ENCODE measurements at places on chromosomes 16 and 17.

DNA sequence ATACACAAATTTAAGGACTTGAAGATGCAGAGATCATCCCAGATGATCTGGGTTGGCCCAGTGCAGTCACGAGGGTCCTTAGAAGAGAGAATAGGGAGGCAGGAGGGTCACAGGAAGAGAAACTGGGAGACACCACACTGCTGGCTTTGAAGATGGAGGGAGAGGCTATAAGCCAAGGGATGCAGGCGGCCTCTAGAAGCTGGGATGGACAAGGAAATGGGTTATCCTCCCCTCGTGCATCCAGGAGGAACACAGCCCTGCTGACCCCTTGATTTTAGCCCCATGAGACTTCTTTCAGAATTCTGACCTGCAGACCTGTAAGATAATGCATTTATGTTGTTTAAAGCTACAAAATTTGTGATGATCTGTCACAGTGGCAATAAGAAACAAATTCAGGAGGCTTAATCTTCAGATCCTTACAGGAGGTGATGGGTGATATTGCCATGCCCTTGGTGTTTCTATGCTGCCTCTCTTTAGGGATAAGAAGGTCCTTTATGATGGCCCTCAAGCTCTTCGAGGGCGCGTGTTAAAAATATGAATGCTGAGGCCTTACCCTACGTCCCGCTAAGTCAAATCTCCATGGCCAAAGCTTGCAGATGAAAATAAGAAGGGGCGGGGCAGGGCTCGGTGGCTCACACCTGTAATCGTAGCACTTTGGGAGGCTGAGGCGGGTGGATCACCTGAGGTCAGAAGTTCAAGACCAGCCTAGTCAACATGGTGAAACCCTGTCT is 1.5 kb upstream of the PRM2 start:
- no peak for DNase-seq

DNA sequence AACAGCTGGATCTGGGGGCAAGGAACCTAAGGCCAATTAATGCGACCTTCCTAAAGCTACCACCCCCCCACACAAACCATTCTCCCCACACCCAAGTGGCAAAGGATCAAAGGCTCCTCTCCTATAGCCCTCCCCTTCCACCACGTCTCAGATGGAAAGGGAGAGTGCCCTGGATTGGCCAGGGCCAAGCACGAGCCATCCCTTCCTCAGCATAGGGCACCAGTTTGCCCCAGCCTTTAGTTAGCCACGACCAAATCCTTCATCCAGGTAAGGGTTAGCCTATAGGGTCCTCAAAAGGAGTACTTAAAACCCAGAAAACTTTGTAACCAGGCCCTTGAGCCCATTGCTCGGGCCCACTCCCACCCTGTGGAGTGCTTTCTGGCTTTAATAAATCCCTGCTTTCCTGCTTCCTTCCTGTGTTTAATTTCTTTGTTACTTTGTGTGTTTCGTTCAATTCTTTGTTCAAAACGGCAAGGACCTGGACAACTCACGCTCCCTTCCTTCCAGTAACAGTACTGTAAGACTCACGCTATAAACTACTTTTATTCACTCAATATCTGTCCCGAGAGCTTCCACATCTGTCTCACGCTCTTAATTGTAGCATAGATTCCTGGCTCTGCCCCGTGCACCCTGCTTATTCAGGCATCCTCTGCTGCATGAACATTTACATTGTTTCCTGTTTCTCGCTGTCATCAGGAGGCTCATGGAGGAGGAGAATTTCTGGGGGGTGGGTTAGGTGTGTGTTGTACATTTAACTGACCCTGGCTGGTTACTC is 62.3 kb downstream of the TNFRSF13B start:
- DNase-seq, result no peak

GRCh38 chr16:77888871-77889270 is 100.5 kb downstream of the VAT1L start:
- no peak for DNase-seq

GRCh38 chr16:13262270-13263090 is 361.1 kb downstream of the SHISA9 start:
- no peak for DNase-seq

GRCh38 chr16:54582631-54583250 is 296.2 kb upstream of the IRX3 start:
- DNase-seq, result no peak

DNA sequence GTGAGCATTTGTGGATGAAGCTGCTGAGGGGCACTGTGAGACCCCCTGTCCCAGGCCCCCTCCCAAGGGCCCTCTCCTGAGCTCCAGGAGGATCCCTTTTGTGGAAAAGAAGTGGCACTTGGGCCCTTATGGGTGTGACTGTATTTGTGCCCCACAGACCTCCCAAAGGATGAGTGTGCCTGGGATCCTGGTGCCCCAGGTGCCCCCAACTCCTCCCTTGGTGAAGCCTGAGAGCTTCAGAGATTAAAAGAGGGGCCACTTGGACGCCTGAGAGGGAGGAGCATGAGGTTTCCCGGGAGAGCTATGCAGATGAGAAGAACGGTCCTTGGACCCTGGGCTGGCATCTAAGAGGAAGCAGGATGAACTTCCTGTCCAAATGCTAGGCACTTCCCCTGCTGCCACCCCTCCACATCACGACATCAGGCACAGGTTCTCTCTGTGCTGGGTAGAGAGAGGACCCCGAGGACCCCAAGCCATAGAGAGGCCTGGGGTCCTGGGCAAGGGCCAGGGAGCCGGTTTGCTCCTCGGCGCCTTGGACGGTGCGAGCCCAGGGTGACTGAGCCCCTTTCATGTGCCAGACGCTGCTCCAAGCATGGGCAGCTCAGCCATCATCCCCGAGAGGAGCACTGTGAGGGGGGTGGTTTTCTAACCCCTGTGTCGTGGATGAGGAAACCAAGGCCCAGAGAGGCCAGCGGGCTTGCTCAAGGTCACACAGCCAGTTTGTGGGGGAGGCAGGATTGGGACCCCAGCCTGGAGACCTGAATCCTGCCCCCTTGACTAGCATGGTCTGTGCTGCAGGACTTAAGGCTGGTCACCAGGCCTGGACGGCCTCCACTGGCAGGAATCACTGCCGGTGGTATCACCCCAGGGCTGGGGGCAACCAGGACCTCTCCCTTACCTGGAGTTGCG is 5.6 kb upstream of the ADAM11 start:
- no peak for DNase-seq

DNA sequence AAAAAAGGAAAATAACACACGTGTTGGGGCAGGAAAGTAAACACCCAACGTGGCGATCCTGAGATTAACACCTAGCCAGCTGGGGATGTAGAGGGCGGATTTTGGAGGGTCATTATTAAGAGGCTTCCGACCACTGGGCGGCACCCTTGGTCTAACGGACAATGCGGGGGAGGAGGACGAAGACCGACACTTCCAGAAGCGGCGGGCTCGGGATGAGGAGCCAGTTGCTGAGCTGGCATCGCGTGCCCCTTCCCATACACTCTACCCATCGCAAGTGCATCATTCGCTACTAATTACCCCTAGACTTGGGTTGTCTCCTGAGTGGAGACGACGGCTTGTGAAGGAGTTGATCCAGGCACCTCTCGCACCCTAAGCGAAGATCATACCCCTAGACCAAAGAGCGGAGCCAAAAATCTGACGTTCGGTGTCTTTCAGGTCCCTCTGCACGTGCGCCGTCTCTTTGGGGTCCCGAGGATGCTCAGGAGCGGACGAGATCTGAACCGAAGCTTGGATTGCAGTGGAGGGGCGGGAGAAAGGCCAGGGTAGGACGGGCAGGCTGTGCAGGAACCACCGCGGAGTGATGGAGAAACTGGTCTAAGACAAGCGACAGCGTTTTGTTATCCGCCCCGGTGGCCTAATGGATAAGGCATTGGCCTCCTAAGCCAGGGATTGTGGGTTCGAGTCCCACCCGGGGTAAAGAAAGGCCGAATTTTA is 17.6 kb downstream of the ZNF213 start:
- DNase-seq, result peak; percentile 81

DNA sequence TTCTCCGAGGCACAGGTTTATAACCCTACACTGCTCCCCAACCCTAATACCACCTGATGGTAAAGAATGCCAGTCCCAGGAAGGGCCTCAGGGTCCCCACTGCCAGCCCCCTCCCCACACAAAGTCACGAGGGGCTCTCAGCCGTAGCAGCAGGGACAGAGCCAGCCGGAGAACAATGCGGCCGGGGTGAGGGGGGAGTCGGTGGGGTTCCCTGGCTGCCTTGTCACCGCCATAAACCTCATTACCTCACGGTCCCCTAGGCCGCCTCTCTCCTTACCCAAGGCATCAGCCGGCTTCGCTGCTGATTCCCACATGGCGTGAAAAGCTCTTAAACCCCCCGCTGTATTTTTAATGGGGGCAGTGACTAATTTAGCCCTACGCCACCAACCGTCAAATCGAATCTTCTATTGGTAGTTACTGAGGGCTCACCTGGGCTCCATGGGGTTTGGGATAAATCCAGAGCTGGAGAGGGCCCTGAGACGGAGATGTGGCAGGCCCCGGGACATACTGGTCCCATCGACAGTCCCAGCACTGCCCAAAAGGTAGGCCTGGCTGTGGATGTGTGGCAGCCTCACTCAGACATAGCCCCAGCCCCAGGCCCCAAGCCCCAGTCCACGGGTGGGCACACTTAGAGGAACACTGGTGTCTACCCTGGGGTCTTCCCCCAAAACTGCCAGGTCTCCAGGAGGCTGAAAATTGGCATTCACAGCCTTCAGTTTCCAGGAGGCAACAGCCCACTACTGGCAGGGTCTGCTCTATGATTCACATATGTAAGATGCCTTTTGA is 115.3 kb downstream of the C16orf78 start:
- no peak for DNase-seq

DNA sequence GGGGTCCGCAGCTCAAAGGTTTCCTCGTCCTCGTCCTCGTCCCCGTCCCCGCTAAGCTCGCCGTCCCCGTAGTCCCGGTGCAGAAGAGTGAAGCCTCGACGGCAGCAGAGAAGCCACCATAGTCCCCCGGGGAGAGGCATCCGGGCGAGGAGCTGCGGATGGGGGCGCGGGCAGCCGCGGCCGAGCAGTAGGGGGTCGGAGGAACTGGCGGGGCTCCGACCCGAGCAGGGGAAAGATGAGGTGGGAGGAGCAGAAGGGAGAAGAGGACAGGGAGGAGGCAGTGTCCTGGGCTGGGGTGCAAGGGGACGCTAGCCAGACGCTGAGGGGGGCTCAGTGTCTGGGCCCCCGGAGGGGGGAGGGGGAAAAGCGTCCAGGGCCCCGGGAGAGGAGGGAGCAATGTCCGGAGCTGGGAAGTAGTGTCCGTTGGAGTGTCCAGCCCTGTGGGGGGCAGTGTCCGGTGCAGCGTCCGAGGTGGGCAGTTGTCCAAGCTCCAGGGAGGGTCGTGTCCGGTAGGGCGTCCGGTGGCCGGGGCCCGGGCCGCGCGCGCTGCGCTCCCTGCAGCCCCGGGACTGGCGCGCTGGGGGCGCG is at the start of gene PLEKHH3:
TSS of gene PLEKHH3 (minus strand) at position 571 of the 588 bp plus-strand sequence. CDS start at position 140, 431 bp downstream.
- no peak for DNase-seq

DNA sequence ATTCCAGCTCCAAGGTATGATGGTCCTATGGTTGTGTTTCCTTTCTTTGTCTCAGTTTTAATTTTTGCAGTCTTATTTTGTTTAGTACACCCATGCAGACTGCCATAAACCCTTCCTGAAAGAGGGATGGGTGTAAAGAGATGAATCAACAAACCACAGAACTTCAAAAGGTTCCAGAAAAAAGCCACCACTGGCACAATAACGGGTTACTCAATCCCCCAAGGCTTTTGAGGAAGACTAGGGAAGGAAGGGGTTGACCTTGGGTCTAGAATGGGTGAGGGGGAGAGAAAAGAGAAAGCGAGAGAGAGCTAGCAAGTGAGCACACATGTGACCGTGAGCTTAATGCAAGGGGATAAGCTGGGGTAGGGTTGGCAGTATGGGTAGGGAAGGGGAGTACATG is 168.1 kb downstream of the XYLT1 start:
- no peak for DNase-seq

- DNase-seq, result no peak
Observed at GRCh38 chr17:61524319-61524718, 66.7 kb downstream of the NACA2 start.

GRCh38 chr17:42138749-42139492 is 15.9 kb downstream of the RAB5C start:
- no peak for DNase-seq

GRCh38 chr16:89629827-89630610 is 16.6 kb downstream of the DPEP1 start:
- no peak for DNase-seq

DNA sequence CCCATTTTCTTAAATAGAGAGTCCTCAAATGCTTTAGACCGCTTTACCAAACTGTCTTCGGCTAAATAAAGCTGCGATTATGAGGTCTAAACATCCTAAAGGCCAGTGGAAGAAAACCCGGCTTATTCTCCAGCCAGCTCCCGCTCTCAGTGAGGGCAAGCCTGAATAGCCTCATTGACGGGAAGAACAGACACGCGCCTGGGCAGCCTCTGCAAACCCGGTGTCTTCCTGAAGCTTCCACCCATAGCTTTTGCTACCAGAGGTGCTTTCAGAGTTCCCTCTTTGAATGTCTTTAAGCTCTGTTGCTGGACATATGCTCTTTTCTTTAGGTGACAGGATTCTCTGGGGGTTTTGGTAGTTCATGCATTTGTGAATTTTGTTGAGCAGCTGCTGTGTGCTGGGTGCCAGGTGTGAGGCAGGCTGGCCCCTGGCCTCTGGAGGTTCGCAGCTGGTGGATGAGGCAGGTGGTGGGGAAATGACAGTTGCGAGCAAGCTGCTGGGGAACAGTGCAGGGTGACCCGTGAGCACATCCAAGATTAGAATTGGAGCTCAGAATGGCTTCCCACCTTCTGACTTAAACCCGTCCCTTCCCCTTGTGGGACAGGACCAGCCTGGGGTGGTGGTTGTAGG is 44.7 kb downstream of the CRISPLD2 start:
- peak; percentile 35 for DNase-seq

- no peak for DNase-seq
Observed at GRCh38 chr16:79811541-79811940, 211.0 kb upstream of the MAF start.

DNA sequence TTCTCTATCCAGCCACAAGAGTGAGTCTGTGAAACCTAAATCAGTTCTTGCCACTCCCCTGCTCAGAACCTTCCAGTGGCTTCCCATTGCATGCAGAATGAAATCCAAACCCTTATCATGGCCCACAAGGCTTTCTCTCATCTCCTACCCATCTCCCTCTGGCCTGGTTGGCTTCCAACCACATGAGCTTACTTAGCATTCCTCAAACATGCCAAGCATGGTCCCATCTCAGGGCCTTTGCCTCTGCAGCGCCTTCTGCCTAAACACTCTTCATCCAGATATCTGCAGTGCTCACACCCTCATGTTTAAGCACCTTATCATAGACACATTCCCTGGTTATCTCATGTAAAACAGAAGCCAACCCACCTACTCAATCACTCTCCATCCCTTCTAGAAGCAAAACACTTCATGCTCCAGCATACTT is 15.5 kb downstream of the TK2 start:
- DNase-seq, result no peak

DNA sequence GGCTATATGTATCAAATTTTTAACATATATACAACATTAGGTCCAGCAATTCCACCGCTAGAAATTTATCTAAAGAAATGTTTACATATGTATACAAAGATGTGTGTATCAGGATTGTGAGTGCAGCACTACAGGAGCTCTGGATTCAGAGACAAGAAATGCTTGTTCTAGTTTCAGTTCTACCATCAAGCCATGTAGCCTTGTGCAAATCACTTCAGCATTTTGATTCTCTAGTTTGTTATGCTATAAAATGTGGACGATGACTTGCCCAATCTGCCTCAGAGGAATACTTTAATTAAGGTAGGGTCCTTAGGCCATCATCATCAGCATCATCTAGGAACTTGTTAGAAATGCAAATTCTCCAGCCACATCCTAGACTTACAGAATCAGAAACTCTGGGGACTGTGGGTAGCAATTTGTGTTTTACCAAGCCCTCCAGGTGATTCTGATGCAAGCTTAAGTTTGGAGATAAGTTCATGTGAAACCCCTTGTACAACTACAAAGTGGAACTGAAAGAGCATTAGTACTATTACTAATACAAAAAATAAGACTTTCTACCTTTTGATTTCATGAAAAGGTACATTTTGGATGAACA is 131.2 kb upstream of the CORO6 start:
- DNase-seq, result no peak

Measured in midbrain (tissue), 1 donor.